ENCODE measurements at places on chromosomes 7 and 10.

- DNase-seq = no peak
Observed at GRCh38 chr7:706721-707120, 19.8 kb upstream of the DNAAF5 start.

GRCh38 chr7:23136216-23136615 lies 30.6 kb downstream of the KLHL7 start:
- DNase-seq = no peak

- no peak for DNase-seq
Observed at GRCh38 chr7:101411508-101411874, 48.8 kb downstream of the COL26A1 start.

DNA sequence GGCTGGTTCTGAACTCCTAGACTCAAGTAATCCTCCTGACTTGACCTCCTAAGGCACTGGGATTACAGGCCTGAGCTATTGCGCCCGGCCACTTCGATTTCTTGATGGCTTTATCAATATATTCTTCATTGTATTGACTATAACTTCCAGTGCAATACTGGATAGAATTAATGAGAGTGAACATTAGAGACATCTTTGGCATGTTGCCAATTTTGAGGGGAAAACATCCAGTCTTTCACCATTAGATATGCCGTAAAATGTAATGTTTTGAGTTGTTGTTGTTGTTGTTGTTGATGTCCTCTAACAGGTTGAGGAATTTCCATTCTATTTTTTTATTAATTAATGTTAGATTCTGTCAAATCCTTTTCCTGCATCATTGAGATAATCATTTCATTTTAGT lies 578.9 kb downstream of the ZWINT start:
- no peak for DNase-seq

DNA sequence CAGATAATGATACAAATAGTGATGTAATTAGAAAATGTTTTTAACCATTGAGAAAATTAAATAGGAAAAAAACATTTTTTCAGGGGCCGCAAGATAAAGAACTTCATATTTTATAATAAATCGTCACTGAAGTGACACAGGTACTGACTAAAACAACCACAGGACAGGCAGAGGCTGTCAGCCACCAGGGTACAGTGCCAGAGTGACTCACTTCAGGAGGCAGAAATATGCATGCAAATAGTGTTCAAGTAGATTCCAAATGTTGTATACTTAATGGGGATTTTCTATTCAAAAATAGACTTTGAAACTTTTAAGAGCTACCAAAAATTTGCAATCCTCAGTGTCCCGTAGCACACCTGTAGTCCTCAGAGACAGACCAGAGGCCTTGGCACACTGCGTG lies 68.6 kb downstream of the FRMPD2 start:
- DNase-seq = no peak

DNA sequence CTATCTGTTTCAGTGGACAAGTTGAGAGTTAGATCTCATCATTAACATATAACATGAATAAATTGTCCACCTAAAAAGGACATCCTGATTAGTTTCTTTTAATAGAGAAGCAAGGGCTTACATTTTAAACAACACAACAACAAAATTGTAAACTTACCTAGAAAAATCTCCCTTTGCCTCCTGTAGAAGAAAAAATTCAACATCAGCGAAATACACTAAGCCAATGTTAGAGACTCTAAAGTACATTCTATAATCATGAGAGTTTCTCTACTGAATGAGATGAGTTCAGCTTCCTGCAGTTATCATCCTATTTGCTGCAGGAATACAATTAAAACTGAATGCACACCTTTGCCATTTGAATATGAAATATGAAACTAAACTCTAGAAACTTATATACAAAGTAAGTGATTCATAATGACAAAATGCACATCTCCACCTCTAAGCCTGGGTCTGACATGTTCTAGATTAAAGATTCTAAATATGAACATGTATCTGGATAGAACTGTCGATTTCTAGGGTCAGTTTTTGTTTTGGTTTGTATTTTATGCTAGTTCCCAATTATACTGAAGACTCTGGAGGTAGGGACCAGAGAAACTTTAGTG lies 174.8 kb downstream of the PRPF18 start:
- DNase-seq = no peak

DNA sequence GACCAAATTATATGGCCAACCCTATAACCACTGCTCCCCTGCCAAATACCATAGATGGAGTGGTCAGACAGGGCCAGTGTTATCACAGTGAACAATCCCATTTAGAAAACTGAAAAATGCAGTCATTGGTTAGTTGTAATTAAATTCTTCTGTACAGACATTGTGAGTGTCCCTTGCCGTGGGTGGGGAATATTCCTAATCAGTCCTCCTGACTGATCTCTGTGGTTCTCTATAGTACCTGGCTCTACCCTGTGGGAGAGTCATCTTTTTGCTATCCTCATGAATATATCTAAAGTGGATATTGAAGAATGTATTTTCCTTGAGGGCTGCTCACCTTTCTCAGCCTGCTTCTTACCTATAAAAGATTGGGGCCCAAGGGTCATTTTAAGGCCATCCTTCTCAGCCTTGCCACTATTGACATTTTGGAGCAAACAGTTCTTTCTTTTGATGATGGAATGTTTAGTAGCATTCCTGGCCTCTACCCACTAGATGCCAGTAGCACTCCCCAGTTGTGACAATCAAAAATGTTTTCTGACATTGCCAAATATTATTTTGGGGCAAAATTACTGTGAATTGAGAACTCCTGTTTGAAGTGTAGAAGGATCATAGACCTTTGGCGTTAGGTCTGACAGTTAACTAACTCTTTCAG lies 110.2 kb downstream of the MAPK8 start:
- no peak for DNase-seq

DNA sequence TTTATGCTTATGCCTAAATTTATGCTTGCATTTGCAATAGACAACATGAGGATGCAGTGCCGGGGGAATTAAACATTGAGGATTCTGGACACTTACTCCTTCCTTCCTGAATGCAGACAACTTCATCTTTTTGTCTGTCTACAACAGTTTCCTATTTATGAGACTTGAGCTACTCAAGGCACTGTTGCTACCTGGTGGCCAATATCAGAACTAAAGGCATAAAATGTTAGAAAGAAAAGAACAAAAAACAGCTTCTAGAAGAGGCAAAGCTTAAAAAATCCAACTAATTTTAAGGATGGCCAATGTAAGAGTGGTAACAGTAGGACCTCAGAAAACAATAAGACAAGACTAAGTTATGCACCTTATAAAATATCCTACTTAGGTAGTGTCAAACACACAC lies 144.5 kb upstream of the PTN start:
- DNase-seq = no peak

GRCh38 chr10:43891241-43891640 lies 242.6 kb upstream of the ZNF32 start:
- DNase-seq = no peak

GRCh38 chr7:127476618-127477017 lies 84.1 kb upstream of the ZNF800 start:
- DNase-seq = no peak

GRCh38 chr10:59606551-59606961 lies 103.1 kb downstream of the SLC16A9 start:
- DNase-seq = no peak

- no peak for DNase-seq
Observed at GRCh38 chr10:30502266-30503060, 68.5 kb downstream of the MAP3K8 start.

- DNase-seq = no peak
Observed at GRCh38 chr7:85324145-85324799, 137.4 kb upstream of the SEMA3D start.
